ENCODE measurements at places on chromosomes 4 and X.

- DNase-seq: peak; percentile 29
These were observed 3.1 kb downstream of the DCAF16 start for GRCh38 chr4:17807446-17807845.

DNA sequence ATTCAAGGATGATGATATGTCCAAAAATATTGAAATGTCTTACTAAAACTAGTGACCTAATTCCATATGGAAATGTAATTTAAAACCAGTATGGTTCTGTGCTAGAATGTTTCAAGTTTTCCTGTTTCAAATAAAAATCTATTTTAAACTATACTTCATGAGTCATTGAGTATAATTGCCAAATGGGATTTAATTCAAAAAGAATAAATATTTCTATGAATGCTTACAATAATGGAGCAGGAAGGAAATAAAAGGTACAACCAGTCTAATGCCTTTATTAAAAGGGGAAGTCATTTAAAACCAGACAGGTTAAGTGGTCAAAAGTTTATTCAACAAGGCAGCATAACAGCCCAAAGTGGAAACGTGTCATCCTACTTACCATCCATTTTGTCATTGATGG is 2347.1 kb downstream of the PCDH7 start:
- DNase-seq: no peak

DNA sequence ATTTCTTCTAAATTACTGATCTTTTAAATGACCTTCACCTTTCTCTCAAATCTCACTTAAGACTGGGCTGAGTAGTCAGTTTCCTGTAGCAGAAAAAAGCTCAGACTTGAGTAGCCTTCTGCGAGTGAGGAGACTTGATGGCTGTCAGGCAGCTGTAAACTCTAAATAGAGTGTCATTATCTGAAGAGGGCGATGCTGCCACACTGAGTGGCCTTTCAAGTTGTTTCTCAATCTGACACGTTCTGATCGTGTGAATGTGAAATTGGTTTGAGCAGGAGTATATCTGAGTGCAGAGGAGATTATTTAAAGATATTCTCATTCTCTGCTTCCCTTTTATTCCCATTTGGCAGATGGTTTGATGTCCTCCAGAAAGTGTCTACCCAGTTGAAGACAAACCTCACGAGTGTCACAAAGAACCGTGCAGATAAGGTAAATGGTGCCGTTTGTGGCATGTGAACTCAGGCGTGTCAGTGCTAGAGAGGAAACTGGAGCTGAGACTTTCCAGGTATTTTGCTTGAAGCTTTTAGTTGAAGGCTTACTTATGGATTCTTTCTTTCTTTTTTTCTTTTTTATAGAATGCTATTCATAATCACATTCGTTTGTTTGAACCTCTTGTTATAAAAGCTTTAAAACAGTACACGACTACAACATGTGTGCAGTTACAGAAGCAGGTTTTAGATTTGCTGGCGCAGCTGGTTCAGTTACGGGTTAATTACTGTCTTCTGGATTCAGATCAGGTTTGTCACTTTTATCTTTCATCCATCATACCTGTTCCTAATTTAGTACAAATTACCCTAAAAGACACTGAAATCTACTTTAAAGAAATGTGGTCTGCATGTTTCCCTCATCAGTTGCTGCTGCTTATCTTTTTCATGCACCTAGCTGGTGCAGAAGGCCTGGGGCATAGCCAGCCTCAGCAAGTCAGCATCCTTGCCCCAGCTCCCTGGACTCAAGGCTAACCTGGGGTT is 74.3 kb upstream of the MSANTD1 start:
- DNase-seq: no peak

- peak; percentile 2 for DNase-seq
These were observed 1118.3 kb downstream of the C4orf33 start for GRCh38 chr4:130214268-130214667.

- no peak for DNase-seq
These were observed 10.6 kb upstream of the HPF1 start for GRCh38 chr4:169768385-169768784.

GRCh38 chrX:276581-277201 is 4.5 kb upstream of the PLCXD1 start:
- peak; percentile 28 for DNase-seq

DNA sequence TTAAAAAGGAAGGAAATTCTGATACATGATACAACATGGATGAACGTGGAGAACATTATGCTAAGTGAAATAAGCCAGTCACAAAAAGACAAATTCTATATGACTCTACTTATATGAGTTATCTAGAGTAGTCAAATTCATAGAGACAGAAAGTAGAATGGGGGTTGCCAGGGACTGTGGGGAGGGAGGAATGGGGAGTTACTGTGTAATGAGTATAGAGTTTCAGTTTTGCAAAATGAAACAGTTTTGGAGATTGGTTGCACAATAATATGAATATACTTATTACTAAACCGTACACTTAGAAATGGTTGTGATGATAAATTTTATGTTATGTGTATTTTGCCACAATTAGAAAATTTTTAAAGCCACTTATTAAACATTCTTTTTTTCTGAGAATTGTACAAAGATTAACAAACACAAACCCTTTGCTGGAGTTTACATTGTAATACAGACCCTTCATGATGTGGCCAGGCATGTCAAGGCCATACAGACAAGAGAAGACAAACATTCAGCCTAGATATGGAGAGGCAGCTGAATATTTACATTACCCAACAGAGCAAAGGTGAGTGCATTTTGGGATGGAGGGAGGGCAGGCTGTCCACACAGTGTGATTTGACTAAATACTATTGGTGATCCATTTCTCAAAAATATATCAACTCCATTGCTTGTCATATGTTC is 21.2 kb upstream of the GPC3 start:
- no peak for DNase-seq

- DNase-seq: no peak
These were observed 25.6 kb upstream of the FRAS1 start for GRCh38 chr4:78031417-78031950.

DNA sequence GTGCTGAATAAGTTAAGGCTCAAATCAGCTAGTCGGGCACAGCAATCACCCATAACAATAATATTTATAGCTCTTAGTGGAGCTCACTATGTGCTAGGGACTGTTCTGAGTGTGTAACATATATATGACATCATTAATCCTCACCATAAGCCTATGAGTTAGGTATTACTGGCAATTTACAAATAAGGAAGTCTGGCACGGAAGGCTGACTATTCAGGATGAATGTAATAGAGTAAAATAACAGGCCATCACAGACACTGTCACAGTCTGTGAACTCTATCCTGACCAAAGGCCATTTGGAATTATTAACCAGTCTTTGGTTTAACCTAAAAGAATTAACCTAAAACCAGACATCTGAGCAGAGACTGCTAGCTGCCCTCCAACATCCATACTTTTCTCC is 119.3 kb downstream of the C4orf51 start:
- no peak for DNase-seq

GRCh38 chrX:83336454-83336853 is 171.6 kb upstream of the POU3F4 start:
- DNase-seq: no peak

DNA sequence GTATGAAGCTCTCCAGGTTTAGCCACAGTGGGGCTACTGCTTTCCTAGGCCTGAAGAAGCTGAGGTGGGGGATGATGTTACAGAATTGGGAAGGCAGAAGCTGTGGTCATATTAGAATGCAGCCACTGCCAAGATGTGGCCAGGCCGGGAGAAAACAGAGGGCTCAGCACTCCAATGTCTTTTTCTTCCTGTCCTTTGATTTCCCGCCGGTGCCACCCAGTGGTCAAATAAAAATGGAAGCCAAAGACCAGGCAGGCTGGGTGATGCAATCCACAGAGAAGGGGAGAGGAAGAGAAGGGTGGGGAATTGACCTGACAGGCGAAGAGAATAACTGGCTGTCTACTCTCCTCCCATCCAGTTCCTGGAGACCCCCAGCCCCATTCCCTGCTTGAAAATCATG is 94.9 kb upstream of the SHISA3 start:
- peak; percentile 39 for DNase-seq

DNA sequence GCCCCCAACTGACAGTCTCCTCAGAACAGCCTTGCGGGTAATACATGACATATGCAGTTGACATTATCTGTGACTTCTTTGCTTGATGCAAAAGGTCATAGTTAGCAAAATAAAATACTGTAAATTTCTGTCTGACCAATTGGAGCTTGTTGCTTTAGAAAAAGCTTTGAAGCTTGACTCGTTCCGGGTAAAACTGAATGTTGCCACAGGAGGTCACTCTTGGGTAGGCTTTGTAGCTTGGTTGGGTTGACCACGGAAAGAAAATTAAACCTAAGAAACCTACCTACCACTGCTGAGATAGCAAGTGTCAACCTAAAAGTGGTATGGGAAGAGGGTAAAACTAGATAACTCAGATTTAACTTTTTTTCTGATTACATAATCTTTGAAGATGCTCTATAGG is 23.2 kb downstream of the PRPS2 start:
- peak; percentile 48 for DNase-seq

- no peak for DNase-seq
These were observed 4.7 kb upstream of the ASMT start for GRCh38 chrX:1610166-1610565.

DNA sequence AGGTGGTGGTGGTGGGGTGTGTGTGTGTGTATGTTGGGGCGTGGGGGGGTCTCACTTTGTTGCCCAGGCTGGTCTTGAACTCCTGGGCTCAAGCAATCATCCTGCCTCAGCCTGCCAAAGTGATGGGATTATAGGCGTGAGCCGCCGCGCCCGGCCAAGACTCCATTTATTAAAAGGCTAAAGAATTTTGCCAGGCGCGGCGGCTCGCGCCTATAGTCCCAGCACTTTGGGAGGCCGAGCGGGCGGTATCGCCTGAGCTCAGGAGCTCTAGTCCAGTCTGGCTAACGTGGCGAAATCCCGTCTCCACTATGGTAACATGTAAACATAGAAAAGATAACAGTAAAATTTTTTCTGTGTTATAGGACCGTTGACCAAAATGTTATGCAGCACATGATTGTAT is 3.7 kb upstream of the UBA1 start:
- DNase-seq: no peak

DNA sequence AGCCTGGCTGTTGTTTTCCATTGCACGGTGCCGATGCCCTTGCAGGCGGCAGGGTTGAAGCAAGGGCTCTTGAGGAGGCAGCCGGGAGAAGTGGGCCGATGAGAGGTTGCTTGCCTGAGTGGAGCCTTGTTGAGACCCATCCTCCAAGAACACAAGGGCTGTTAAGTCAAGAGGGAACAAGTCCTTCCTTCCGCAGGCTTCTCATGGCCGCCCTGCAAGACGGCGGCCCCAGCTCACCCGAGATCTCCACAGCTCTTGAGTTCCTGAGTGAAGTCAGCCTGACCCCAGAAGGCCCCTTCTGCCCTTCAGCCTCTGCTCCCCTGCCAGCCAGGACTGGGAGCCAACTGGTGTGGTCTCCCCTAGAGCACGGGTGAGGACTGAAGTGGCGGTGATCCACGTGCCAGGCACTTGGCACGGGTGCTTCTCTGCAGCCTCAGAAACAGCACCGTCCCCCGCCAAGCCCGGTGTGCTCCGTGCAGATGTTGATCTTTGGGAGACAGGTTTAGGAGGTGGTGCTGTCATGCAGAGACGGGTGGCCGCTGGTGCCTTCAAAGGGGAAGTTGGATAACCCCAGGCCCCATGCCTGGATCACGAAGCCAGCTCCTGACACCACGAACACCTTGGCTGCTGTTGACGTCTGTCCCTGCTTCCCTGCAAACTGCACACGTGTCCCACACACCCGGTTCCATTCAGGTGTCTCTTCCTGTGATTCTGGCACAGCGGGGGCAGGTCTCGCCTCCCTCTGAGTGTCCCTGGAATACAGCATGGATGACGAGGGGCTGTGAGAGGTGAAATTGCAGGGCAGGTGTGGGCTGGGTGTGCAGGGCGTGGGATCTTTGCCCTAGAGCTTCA is 164.4 kb upstream of the PSAPL1 start:
- DNase-seq: no peak

GRCh38 chr4:142351958-142352357 is 494.1 kb downstream of the INPP4B start:
- DNase-seq: no peak

GRCh38 chr4:40822420-40823166 is 72.8 kb downstream of the NSUN7 start:
- DNase-seq: no peak

DNA sequence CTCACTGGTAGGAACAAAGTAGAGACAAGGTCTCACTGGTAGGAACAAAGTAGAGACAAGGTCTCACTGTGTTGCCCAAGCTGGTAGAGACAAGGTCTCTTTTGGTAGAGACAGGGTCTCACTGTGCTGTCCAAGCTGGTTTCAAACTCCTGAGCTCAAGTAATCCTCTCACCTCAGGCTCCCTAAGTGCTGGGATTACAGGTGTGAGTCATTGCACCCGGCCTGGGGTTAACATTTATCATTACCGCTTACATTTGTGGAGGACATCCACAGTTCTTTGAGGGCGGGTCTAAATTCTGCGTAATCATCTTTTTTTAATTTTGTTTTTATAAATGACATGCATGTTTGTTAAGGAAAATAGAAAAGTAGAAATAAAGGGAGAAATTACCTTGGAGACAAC is 12.0 kb downstream of the RAB33B start:
- no peak for DNase-seq

- no peak for DNase-seq
These were observed 66.3 kb downstream of the HTRA3 start for GRCh38 chr4:8335848-8336247.

GRCh38 chr4:102518703-102519131 is 17.6 kb downstream of the NFKB1 start:
- peak; percentile 14 for DNase-seq

- no peak for DNase-seq
These were observed 142.0 kb downstream of the HNRNPD start for GRCh38 chr4:82231806-82232205.

All from RPMI7951 (cell line).